ENCODE measurements at places on chromosomes 7 and 10.

GRCh38 chr7:39042670-39043069 is 65.0 kb downstream of the POU6F2 start:
- no peak for DNase-seq

GRCh38 chr10:70404036-70404786 is at the start of gene EIF4EBP2:
TSS of gene EIF4EBP2 (plus strand) at chr10:70404145. CDS start at chr10:70404402, 257 bp downstream.
- peak; percentile 100 for DNase-seq

- no peak for DNase-seq
Observed at GRCh38 chr7:86025807-86026206, 617.9 kb upstream of the GRM3 start.

DNA sequence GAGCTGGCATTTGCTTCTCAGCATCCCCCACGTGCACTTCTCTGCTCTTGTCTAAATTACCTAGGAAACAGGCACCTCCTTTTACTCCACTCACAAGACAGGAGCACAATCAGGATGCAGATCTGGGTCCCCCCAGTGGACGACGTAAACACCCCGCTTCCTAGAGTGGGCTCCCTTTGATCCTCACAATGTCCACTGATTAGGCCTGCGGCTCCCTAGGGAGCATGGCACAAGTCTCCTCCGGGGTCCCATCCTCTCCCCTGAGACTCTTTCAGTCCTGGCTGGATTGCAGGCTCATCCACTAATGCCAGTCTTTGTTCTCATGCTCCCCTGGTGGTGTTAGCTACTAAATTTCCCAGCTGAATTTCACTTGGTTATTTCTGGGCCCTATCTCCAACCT is 98.3 kb downstream of the GLI3 start:
- DNase-seq, result no peak

GRCh38 chr10:28295336-28295735 is 7.5 kb downstream of the MPP7 start:
- DNase-seq, result no peak
